ENCODE measurements at places on chromosomes 3 and 15.

GRCh38 chr3:45509768-45510129 is 84.8 kb upstream of the LIMD1 start:
- no peak for DNase-seq

DNA sequence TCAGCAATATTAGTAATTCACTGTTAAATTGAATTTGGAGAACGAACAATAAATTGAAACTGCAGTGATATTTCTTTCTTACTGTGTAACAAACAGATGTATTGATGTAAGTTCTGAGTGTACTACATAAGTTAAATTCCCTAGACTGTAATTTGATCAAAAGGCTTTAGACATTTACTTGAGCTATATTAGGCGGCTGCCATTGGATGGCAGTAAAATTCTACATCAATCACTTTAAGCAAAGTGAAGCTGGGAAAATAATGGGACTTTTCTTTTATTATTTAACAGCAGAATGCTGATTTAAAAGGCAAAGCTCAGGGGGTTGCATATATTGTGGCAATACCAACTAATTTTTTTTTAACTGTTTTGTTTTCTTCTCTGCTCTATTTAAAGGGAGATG is 212.6 kb upstream of the PLSCR5 start:
- no peak for DNase-seq

GRCh38 chr15:42728560-42728959 is 8.4 kb downstream of the CDAN1 start:
- DNase-seq = no peak

GRCh38 chr15:68354923-68355322 is 77.0 kb downstream of the ITGA11 start:
- no peak for DNase-seq

GRCh38 chr3:53518495-53518981 is 24.1 kb downstream of the CACNA1D start:
- no peak for DNase-seq

DNA sequence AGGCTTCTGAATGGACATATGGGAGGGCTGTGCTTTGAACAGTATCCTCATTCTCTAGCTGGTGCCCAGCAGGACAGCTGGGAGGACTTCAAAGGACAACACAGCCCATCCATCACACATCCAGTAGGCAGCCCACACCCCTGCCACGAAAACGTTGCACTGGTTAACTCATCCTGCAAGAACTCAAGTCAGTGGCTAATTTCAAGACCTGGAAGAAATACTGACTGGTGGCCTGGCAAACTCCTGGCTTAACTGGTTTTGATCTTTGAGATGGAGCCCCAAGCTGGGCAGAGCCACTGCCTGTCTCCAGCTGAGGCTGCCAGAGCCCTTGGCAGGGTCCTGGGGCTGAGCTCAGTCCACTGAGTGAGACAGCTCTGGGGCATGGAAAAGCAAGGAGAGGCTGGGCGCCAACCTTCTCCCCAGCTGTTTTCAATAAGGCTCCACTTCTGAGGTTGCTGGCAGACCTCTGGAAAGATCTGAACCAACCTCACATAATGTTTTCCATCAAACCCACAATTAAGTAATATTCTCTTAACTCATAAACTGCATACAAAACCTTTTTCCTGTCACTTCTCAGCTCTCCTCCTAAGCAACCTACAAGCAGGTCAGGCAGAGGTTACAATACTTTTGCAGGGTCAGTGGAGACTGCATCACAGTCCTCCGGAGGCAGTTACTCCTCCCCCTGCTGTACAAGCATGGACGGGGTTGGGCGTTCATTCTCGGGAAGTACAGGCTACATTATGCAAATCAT is 110.3 kb downstream of the MYLK start:
- no peak for DNase-seq

DNA sequence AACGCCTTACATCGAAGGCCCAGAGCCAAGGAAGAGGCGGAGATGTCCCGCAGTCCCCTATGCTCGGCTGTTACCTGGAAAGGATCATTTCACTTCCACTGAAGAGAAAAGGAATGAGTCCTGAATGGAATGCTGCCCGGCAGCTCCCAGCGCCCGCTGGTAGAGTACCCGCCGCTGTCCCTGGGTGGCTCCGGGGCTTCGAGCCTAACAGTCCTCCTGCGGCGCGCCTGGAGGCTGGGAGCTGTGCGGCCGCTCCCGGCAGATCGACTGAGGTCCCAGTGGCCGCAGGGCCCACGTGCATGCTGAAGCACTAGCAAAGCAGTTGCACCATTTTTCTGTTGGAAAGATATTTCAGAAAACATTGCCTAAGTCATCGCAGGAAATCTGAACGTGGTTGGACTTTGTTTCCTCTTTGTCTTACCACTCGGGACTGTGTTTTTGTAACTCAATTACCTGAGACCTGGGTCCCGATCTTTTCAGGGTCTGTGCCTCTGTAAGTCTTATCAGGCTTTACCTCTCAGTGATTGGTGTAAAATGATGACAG is 984 bp downstream of the RNU6-1 start:
- DNase-seq = no peak

DNA sequence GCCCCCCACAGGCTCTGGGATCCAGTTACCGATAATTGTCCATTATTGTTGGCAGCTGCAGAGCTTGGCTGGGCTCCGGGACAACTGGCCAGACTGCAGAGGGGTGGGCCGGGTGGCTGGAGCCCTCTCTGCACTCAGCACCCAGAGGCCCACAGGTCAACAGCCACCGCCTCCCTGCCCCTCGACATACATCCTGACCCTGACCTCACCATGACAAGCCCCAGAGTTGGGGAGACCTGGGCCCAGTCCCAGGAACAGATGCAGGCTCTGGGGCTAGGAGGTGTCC is 22.4 kb downstream of the PTH1R start:
- DNase-seq = no peak

DNA sequence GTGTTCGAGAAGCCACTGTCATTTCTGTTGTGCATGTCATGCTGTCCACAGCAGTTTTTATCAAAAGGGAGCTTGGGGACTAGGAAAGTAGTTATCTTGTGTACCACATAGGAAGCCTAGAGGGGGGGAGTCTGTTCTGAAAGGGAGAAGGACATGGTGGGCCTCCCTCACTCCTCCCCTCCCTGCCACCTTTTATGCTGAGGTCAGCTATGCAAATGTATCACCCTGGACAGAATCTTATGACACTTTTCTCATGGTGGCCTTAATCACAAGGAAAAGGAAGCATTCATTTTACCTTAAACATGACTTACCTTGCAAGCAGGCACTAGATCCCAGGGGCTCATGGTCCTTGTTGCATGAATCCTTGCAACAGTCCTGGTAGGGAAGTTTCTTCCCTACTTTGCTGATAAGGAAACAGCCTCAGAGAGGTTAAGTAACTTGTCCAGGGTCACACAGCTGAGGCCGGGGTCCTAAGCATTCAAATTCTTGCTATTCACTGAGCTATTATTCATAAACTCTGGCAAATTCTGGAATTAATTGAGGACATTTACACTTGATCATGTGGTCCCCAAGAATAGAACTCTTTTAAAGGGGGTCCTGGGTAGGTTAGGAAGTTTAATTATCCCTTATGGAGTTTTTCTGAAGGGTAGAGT is 81.1 kb upstream of the SLC6A1 start:
- DNase-seq = no peak

- DNase-seq = peak; percentile 37
These were observed 42.7 kb downstream of the THBS1 start for GRCh38 chr15:39623529-39623931.

- no peak for DNase-seq
These were observed 56.7 kb upstream of the UBE2Q2 start for GRCh38 chr15:75786575-75786947.

GRCh38 chr3:30181178-30181465 is 425.3 kb upstream of the TGFBR2 start:
- DNase-seq = no peak

- no peak for DNase-seq
These were observed 28.9 kb downstream of the TLNRD1 start for GRCh38 chr15:81029414-81030300.

- DNase-seq = no peak
These were observed 48.9 kb downstream of the STT3B start for GRCh38 chr3:31581660-31582059.

DNA sequence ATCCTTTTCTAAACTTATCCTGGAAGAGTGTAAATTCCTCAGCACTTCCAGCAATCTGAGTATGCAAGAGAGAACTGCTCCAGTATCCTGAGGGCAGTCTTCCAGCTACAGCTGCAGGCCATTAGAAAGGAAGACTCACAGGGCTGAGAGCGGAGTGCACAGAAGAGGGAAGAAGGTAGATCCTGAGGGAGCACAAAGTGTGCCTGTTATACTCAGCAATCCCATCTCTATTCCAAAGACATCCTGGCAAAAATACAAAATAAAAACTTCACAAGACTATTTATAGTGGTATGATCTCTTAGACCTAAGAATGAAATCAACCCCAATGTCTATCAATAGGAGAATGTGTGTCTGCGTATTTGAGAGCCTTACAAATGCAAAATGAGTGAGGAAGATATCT is 292.0 kb downstream of the ZIC1 start:
- no peak for DNase-seq

DNA sequence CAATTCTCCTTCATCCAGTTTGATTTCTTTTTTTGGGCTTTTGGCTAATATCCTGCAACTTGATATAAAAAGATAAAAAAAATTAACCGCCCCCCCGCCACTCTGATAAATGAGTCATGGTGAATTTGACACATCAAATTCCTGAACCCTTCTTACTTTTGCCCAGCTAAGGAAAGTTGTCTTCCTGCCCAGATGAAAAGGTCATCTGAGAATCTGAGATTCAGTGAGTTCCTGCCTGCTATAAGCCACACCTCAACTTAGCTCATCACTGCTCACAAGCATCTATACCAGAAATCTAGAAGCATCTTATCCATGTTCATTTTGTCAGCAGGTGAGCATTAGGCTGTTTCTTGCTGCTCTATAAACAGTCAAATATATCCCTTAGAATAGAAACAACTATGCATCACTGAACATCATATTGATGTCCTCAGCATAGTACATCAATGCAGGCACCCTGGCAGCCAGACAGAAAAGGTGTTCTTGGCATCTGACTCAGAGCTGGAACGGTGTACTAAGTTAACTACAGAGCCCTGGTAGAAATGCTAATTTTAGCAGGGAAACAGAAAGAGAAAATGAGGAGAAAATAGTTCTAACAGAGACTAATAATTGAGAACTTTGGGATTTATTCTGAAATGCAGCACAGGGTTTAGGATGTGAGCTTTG is 77.1 kb downstream of the SEMA6D start:
- no peak for DNase-seq

GRCh38 chr3:36525115-36525801 is 145.0 kb downstream of the STAC start:
- no peak for DNase-seq

DNA sequence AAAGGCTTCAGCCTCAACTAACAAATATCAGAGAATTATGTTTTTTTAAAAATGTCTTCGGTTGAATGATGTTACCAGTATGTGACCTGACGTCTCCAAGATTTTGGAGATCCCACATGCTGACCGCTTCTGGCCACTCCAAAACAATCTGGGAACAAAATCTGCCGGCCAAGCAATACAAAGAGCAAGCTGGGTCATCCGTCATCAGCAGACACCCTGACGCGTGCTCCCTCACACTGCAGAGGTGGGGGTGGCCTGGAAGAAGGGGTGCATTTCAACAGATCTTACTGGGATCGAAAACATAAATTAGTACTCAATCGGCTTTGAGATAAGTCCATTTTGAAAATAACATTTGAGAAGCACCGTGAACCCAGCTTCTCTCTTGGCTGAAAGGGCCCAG is 33.6 kb downstream of the HES1 start:
- no peak for DNase-seq

GRCh38 chr3:173553635-173554280 is 156.2 kb downstream of the NLGN1 start:
- no peak for DNase-seq

- no peak for DNase-seq
These were observed 541.3 kb downstream of the UNC13C start for GRCh38 chr15:54519577-54519976.
